GM13976 (cell line): ENCODE measurements at places on chromosomes 6 and 20.

GRCh38 chr20:16760431-16761304 is 12.5 kb downstream of the OTOR start:
- no peak for DNase-seq

- peak; percentile 42 for DNase-seq
These were observed 37.1 kb downstream of the TNFAIP3 start for GRCh38 chr6:137903933-137904821.

DNA sequence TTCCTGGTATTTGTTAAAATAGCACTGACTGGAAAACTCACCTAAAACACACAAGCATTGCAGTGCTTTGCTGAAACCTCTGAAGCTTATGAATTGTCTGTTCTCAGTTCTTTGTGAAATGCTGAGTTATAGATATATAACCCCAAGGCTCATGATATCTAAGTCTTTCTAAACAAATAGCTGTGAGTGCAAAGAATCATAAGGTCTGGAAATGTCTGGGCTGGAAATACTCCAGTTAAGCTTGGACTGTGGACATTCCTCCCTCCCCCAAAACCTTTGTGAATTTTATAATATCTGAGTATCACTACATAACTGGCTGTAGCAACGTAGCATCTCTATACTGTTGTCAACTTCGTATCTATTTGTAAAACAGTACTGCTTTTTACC is 69.1 kb downstream of the CBLN4 start:
- no peak for DNase-seq

- no peak for DNase-seq
These were observed 78.4 kb upstream of the TBC1D7 start for GRCh38 chr6:13406781-13407180.

DNA sequence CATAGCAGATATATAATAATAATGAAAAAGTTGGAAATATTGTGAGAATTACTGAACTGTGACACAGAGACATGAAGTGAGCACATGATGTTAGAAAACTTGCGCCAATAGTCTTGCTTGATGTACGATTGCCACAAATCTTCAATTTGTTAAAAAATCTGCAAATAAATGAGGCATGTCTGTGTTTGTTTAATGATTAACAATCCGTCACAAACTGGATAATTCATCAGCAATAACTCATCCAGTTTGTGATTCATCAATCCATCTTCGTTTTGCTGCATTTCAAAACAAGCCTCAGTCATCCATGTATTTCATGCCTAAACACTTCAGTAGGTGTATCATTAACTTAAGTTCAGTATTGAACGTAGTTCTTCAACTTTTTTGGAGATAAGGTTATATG is 25.5 kb upstream of the SMIM26 start:
- DNase-seq: no peak

- DNase-seq: no peak
These were observed 182.7 kb downstream of the ADAT2 start for GRCh38 chr6:143267760-143268159.

DNA sequence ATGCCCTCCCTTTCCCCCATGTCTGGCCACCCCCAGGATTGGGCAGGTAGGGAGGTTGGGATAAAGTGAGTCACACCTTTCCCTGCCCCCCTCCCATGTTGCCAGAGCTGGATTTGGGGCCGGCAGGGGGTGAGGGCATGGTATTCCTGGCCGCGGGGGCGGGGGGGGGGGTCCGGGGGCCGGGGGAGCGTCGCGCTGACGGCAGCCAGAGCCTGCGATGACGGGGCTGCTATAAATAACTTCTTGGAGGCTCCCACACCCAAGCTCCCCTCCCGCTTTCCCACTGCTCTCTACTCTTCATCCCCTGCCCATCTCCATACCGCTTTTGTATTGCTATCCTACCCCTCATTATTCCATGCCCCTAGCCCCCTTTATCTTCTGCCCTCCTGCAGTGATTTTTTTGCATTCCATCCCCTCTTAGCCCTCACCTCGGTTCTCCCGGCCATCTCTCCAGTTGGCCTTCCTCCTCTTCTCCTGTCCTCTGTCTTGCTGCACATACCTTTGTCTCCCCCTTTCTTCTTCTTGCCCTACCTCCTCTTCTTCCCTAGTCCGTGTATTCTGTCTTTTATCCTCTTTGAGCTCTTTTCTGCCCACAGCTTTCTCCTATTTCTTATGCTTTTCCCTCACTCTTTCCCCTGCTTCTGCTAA is 13.8 kb downstream of the SYNGAP1 start:
- no peak for DNase-seq

DNA sequence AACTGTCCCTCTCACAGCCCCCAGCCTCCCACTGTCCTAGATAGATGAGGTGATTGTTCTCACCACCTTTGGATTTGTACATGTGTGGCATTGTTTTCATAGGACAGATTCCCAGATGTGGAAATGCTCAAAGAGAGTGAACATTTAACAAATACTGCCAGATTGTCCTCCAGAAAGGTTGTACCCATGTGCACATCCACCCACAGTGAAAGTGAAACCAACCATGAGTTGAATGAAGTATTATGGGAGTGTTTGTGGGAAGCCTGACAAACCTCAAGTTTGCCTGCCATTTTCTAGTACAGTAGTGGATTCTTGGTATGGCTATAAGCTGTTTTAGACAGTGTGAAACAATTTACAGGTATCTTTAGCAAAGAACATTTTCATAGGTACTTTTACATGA is 42.7 kb downstream of the ANKRD6 start:
- DNase-seq: no peak
